Activated CD4-positive, alpha-beta T cell treated with anti-CD3 and anti-CD28 coated beads, Interleukin-2, amount 10 ng/mL, durations not matched to agents 7 days and 5 days (primary cell): ENCODE measurements at places on chromosomes 6 and 20. TPM values are rescaled to one million over a fixed set of nuclear protein-coding genes. Genes with fewer than 3 reads are reported as not detected.
A peak's percentile ranks its signal among the peaks of the same experiment; 100 is the strongest.

The PAK5 gene
- not detected for total RNA-seq

The RAET1G gene
- not detected for total RNA-seq

DNA sequence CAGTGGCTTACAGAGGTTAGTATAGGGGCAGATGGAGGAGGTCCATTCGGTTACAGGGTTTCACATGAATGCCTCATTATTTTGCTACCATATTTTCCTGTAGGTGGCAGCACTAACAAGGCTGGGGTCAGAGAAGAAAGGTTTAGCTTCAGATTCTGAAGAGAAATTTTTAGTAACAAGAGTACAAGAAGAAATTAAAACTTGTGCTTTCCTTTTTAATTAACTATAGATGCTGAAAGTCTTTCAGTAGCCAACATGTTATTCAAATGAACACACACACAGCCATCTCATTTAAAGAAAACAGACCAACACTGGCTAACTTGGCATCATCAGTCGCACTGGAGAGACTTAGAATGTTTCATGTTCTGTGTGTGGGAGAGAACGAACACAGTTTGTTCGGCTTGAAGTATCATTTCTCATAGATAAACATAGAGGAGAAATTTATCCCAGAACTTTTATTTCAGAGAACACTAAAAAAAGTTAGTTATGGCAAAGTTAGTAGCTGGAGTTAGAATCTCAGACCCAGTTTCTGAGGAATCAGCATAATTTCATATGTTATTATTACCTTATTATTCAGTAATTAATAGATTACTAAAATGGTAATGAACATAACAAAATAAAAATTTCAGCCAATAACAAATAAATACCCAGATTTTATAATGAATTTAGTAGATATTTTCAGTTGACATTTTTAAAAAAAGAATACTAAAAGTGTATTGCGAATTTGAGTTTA lies 314.0 kb upstream of the RSPO3 start:
- DNase-seq, result peak; percentile 17

The MACROD2 gene
- not detected for total RNA-seq

DNA sequence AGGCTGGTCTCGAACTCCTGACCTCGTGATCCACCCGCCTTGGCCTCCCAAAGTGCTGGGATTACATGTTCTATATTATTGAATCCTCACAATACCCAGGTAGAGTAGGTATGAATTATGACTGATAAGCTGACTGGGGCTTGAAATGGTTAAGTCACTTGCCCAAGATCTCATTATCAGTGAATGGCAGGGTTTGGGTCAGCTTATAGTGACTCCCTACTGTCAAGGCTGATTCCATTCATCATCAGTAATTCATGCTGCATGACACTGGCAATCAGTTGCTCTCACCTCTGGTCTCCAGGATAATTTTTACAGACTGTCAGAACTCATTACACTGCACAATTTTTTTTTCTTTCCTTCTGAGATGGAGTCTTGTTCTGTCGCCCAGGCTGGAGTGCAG lies 127.6 kb downstream of the KIF13A start:
- no peak for DNase-seq

The EYS gene
- total RNA-seq, result not detected

The ELOVL4 gene
- 1.1 TPM for total RNA-seq

DNA sequence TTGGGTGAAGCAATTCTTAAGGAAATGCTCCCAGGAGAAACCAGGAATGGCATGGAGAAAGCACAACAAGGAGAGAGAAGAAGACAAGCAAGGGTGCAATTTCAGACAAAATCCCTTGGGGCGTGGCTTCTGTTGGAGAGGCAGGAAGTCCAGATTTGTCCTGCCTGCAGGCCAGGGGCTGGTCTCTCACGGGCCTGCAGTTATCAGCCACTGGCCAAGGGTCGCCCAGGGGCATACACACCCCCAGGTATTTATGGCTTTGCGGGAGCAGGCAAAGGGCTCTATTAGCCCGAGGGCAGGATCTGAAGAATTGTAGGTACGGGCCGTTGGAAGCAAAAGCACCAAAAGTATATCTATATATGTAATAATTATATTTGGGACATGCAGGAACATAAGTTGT lies 87.7 kb downstream of the IYD start:
- DNase-seq, result no peak

DNA sequence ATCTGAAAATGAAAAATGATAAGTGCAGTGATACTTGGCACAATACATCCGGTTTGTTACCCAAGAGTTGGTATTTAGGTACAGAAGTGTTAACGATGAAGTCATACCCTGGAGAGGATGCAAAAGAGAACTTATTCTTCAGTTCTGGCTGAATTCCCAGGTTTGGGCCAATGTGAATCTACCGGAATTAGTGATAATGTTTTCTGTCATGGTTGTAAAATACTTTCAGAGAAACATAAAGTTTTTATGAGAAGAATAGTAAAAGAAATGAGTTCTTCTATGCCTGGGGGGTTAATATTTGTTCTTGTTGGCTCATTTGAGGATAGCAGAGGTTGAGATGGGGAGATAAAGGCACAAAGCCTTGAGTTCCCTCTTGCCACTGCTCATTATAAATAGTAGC lies 509.9 kb upstream of the POU3F2 start:
- no peak for DNase-seq

DNA sequence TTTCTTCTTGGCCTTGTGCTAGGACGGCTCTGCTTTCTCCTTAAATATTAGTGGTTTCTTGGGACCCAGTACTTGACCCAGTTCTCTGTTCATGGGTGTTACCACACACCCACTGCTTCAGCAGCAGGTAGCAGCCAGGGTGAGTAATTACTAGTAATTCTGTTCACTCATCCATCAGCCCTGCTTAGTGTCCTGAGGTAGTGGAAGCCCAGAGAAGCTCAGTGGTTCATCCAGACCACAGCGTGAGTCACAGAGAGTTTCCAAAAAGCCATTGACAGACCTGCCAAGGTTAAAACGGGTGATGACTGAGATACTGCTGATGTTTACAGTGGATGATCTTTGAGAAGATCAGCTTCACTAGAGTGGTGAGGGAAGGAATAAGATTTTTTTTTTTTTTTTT lies 51.7 kb upstream of the HINT3 start:
- DNase-seq, result peak; percentile 44

- DNase-seq, result no peak
These were observed 95.0 kb upstream of the FAM8A1 start for GRCh38 chr6:17505062-17505476.

The WRNIP1 gene
- total RNA-seq, result 50.5 TPM

DNA sequence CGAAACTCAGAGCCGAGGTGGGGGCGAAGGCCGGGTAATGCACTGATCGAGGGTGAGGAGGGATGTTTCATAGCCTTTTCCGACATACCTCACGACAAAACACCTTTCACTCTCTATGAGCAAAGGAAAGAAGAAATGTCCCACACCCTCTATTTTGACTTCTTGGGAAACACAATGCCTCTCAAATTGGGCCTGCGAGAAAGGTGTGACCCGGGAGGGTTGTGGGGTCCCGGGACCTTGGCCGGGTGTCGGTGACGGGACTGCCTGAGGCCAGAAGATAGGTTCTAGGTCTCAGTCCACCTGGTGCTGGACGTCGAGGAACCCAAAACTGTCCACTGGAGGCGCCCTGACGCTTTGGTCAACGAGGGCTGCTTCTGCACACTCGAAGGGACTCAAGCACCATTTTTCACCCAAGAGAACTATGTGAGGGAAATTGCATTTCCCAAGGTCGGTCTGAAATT lies 41.1 kb upstream of the OSTM1 start:
- DNase-seq, result no peak

DNA sequence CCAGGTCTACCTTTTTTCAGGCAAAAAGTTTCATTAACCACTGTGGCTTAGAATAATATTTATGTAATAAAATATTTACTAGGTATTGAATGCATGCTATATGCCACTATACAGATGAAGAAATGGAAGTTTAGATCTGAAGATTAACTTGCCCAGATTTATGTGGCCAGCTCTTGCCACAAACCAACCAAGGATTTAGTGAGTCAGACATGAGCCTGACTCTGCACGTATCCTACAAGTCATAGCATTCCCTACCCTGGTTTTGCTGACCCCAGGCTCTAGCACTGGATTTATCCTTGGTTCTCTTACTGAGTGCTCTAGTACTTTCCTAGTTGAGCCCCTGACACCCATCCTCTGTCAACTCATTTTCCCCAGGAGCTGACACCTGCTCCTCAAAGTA lies 75.4 kb downstream of the ANKEF1 start:
- DNase-seq, result no peak

GRCh38 chr20:48613926-48614325 lies 213.9 kb downstream of the PREX1 start:
- DNase-seq, result no peak

DNA sequence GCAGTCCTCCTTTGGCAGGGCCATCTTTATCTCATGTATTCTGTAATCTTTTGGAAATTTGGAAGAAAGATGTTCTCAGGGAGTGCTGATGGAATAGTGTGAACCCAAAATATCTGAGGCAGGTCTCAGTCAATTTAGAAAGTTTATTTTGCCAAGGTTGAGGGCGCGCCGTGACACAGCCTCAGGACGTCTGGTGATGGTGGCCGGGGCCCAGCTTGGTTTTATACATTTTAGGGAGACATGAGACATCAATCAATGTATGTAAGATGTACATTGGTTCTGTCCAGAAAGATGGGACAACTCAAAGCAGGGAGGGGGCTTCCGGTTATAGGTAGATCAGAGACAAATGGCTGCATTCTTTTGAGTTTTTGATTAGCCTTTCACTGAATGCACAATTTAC lies 89.8 kb downstream of the ERMARD start:
- DNase-seq, result no peak
